ENCODE measurements at places on chromosomes 6 and 20.

DNA sequence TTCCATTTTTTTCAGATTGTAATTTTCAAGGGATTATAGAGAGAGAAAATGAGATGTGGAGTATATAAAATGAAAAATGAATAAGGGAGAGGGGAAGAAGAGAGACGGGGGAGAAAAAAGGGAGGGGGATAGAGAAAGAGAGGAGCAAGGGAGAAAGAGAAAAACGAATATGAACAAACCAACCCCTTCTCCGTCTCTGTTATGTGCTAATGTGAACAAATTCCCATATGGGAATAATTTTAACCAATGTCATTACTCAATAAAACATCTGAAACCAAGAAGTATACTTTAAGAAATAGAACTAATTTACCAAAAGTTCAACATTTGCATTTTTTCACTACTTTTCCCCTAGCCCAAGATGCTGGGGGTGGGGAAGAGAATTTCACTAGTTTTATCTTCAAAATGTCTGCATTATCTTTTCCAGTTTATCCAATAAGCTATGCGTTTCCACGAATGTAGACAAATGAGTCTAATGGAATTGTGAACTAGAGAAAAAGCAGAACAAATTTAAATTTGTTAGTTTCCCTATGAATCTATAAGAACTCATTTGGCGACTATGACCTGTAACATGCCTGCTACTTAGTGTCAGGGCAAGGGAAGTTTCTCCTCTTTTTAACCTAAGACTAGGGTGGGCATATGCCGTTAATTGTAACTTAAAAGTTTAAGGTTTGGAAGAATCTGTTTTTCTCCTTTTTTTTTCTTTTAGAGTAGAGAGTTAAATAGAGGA lies 286.3 kb downstream of the BTBD9 start:
- no peak overlapping the region for H3K4me3 ChIP-seq
- H3K27ac ChIP-seq, result no peak overlapping the region
- H3K27me3 ChIP-seq, result no peaks in the 10 kb centered on the region
- DNase-seq, result no peak
- H3K4me1 ChIP-seq, result no peaks in the 10 kb centered on the region
- H3K36me3 ChIP-seq, result no peaks in the 10 kb centered on the region

- DNase-seq, result no peak
- no peak overlapping the region for H3K27ac ChIP-seq
- H3K27me3 ChIP-seq, result no peaks in the 10 kb centered on the region
- H3K4me1 ChIP-seq, result peaks cover 7% of the 10 kb centered on the region
These were observed 17.3 kb downstream of the BPHL start for GRCh38 chr6:3135668-3136291.

- no peaks in the 10 kb centered on the region for H3K4me1 ChIP-seq
- H3K36me3 ChIP-seq, result no peaks in the 10 kb centered on the region
- no peaks in the 10 kb centered on the region for H3K27me3 ChIP-seq
- H3K4me3 ChIP-seq, result no peak overlapping the region
- no peak for DNase-seq
These were observed 104.8 kb downstream of the TASP1 start for GRCh38 chr20:13533946-13534345.

GRCh38 chr6:11900662-11901598 lies 111.2 kb upstream of the HIVEP1 start:
- H3K4me1 ChIP-seq, result no peaks in the 10 kb centered on the region
- no peaks in the 10 kb centered on the region for H3K27me3 ChIP-seq
- no peaks in the 10 kb centered on the region for H3K36me3 ChIP-seq
- no peak overlapping the region for H3K4me3 ChIP-seq
- no peak for DNase-seq

- no peak overlapping the region for H3K27ac ChIP-seq
- DNase-seq, result no peak
- H3K4me3 ChIP-seq, result no peak overlapping the region
These were observed 29.9 kb downstream of the HS3ST5 start for GRCh38 chr6:114312931-114313330.

DNA sequence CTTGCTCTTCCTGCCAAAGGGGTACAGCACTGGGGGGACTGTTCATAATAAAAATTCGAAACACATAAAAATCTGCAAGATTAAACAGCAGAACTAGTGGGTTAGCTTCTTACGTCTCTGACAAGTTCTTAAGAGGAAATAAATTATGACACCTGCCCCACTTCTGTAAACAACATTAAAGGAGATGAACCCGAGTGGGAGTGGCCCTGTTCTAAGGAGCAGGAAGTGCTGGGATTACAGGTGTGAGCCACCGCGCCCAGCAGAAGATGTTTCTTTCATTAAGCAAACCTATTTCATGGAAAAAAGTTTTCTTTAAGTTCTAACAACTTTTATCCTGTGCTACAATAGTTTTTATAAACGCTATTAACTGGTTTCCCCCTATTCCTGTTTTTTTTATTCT lies 24.6 kb downstream of the USP45 start:
- no peaks in the 10 kb centered on the region for H3K27me3 ChIP-seq
- no peaks in the 10 kb centered on the region for H3K36me3 ChIP-seq
- H3K4me3 ChIP-seq, result no peak overlapping the region
- H3K27ac ChIP-seq, result no peak overlapping the region

DNA sequence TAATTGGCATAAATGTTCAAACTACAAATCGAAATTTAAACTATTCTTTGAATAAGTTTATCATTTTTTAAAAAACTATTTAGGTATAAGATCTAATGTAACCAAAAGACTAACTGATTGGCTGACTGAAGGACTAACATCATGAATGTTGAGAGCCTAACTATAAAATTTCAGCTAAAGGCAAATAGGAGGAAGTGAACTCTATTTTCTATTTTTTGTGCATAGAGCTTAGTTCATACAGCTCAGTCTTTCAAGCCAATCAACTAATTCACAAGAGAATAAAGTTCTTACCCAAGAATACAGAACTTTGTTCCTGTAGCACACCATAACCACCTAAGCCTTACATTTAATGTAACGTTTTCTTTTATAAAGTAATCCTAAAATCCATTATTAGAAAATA lies 46.3 kb upstream of the STXBP5 start:
- no peak for DNase-seq
- H3K4me3 ChIP-seq, result no peak overlapping the region
- no peaks in the 10 kb centered on the region for H3K27me3 ChIP-seq

DNA sequence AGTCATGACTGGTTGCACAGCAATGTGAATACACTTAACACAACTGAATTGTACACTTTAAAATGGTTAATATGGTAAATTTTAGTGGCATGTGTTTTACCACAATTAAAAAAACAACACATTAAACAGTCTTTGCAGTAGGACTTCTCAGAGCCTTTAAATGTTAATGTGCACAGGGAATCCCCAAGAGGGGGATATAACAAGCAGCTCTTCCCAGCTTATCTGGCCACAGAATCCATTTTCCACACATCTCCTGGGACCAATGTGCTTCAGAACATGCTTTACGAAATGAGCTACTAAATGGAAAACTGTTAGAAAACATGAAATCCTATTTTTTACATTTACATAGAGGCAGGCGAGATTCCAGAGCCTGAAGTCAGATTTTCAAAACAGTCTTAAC lies 44.4 kb downstream of the FYN start:
- H3K27ac ChIP-seq, result no peak overlapping the region
- DNase-seq, result no peak
- H3K4me1 ChIP-seq, result peaks cover 35% of the 10 kb centered on the region

GRCh38 chr6:161480421-161481155 lies 206.7 kb upstream of the AGPAT4 start:
- H3K36me3 ChIP-seq, result no peaks in the 10 kb centered on the region
- H3K4me3 ChIP-seq, result no peak overlapping the region
- DNase-seq, result no peak
- H3K27ac ChIP-seq, result no peak overlapping the region
- H3K27me3 ChIP-seq, result no peaks in the 10 kb centered on the region
- no peaks in the 10 kb centered on the region for H3K4me1 ChIP-seq

GRCh38 chr6:107114926-107115694 lies at the start of gene BEND3:
BEND3 (minus strand) TSS chr6:107115515; CDS start chr6:107099285, 16,230 bp downstream.
- peak within 1 kb of the TSS; percentile 80 for H3K4me3 ChIP-seq
- H3K27ac ChIP-seq, result peak within 1 kb of the TSS; percentile 64
- no peaks in the 10 kb centered on the region for H3K36me3 ChIP-seq
- H3K4me1 ChIP-seq, result peaks cover 8% of the 10 kb centered on the region

- H3K27ac ChIP-seq, result no peak overlapping the region
- no peak for DNase-seq
- H3K27me3 ChIP-seq, result no peaks in the 10 kb centered on the region
- no peaks in the 10 kb centered on the region for H3K36me3 ChIP-seq
These were observed 301.7 kb downstream of the CENPW start for GRCh38 chr6:126641641-126642040.

DNA sequence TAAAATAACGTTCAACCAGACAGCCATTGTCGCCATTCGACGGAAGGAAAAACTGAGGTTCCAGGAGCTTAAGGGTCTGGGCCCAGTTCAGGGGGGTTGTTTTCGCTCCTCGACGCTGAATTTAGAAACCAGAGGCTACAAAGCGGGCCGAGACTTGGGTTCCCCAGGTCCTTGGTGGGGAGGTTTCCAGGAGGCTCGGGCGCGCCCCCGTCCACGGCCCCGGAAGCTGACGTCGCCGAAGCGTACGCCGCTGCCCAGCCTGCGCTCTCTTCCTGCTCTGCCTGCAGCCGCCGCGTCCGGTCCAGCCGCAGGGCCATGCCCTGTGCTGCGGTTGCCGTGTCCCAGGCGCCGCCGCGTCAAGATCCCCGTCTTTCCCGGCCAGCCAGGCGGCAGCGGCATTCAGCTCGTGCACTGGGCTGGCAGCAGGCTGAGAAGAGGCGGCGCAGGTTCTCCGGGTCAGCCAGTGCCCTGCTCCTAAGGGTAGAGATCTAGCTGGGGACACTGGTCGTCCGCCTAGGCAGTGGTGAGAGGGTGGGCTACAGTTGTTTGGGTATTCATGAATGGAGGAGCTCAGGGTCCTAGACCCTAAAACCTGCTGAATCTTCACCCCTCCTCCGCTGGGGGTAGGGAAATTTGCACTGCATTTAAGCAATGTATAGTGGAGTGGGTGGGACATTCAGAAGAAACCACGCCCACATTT lies 901 bp upstream of the TRIM26 start:
- peak overlapping the region; percentile 98 for H3K27ac ChIP-seq
- DNase-seq, result no peak
- H3K36me3 ChIP-seq, result no peaks in the 10 kb centered on the region
- H3K4me1 ChIP-seq, result peaks cover 9% of the 10 kb centered on the region
- no peaks in the 10 kb centered on the region for H3K27me3 ChIP-seq

Data from esophagus squamous epithelium (tissue), 5 donors.